ENCODE measurements at places on chromosomes 1 and 21.

DNA sequence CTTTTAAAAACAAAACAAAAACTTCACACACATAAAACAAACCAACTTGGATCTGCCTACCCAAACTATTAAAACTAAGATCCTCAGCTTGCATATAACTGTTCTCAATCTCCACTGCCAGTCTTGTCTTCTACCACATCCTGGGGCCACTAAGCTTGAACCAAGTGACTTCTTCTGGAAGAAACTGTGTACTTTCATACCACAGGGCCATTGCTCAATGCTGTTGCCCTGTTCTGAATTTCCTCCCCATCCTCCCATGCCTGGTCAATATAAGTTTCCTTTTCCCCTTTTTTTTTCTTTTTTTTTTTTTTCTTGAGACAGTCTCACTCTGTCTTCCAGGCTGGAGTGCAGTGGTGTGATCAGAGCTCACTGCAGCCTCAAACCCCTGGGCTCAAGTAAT lies 109.9 kb downstream of the KIAA0319L start:
- no peak for DNase-seq

GRCh38 chr1:22687191-22687590 lies 23.4 kb upstream of the EPHB2 start:
- no peak for DNase-seq

DNA sequence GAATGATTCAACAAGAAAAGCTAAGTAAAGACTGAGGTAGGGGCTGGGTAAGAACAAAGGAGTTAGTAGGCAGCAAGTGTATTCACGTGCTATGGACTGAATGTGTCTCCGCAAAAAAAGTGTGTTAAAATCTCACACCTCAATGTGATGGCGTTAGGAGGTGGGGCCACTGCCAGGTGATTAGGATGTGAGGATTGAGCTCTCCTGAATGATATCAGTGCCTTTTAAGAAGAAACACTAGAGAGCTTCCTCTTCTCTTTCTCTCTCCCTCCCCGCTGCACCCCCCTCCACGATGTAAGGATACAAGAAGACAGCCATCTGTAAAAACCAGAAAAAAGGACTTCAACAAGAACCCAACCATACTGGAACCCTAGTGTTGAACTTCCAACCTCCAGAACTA lies 396.1 kb upstream of the PLXNA2 start:
- DNase-seq, result no peak

DNA sequence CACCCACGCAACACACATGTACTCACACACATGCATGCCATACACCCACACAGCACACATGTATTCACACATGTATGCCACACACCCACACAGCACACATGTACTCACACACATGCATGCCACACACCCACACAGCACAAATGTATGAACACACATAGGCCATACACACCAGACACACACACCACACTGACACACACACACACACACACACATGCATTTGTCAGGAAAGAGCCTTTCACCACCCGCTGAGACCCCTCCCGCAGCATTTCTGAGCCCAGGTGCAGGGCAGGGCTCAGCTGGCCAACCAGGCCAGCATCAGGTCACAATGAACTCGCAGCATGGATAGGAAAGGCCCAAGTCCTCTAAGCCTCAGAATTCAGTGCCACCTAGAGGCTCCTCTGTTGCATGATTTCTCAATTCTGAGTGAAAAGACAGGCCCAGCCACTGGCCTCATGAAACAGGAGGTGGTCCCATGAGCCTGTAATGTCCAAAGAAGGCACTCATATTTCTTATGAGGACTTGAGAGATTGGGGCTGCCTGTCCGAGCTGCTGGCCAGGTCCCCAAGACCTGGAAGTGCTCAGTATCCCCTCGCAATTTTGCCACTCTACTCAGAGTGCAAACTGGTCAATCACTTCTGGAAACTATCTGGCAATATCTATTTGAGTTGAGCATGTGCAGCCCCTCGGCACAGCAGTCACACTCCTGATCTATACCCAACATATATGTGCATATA lies 57.3 kb downstream of the PSMG1 start:
- peak; percentile 70 for DNase-seq

DNA sequence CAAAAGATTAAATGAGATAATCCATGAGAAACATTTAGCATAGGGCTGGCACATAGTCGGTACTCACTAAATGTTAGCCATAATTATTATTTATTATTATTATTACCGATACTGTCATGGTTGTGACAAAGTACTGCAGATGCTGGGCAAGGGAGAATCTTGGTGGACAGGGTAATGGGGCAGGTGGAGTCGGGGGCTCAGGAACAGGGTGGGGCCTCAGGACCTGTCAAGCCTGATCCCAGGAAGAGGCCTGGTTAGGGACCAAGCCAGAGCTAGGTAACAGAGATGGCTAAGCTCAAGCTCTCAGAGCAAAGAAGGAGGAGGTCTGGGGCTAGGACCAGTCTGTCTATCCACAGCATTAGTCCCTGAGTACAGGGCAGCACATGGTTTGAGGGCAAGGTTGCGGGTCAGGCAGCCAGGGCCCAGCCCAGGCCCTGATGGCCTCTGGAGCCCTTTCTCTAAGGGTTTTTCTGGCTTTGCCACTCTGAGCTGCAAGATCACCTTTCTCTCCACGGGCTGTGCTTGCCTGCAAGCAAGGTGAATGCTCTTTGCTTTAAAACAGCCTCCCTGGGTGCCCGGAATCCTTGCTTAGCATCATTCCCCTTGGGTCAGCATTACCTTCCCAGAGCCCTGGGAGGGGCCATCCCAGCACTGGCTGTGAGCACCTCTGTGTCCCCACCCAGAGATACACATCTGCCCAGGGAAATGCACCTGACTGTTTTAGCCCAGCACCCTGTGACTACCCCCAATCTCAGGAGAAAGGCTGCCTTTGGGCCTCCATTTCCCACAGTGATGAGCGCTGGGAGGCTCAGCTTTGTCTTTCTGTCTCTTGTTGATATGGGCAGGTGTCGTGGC lies 572.0 kb downstream of the PTPRU start:
- DNase-seq, result peak; percentile 6

- DNase-seq, result no peak
Observed at GRCh38 chr1:186848509-186849130, 19.9 kb downstream of the PLA2G4A start.

- DNase-seq, result no peak
Observed at GRCh38 chr1:176032040-176032645, 174.9 kb downstream of the COP1 start.

DNA sequence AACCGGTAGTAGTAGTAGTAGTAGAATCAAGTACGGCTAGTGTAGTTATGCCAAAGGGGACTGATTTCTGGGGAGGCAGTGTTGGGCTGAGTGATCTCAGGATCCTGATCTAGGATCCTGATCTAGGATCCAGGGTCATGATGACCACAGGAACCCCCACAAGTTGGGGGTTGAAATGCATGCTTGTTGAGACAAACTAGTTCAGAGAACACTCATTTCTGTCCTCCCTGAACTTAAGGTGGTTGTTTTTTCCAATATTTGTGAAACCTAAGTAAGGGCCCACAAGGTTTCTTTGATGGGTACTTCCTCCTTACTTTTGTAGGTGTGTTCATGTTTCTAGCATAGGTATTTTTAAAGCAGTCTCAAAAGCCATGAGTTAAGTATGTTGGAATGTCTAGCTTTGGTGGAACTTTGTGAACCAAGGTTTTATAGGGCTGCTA lies 33.9 kb upstream of the PDC start:
- DNase-seq, result no peak

DNA sequence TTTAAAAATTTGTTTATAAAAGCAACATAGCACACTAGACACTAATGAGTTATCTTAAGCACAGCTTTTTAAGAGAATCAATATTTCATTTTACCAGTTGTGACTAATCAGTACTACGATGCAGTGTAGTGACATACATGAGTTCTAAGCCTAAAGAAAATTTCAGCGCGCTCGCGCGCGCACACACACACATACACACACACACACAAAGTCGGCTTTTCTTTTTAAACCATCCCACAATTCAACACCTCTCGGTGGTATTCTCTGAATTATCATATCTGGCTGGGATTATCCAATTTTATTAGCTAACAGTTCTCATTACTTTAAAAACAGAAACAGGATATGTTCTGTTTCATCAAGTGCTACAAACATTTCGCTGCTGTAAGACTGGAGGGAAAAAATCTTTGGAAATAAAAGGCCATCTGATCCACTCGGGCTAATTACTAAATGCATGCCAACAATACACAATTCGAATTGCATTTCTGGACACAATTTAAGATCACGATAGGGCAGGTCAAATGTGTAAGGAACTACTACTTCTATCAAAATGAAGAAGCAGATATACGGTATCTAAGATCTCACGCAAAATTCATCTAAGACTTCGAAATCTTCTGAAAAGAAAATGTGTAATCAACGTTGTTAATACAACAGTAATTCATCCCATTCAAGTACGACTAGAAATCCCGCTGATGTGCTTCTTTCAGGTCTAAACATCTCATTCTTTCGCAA lies 1.2 kb downstream of the TUT4 start:
- DNase-seq, result no peak

DNA sequence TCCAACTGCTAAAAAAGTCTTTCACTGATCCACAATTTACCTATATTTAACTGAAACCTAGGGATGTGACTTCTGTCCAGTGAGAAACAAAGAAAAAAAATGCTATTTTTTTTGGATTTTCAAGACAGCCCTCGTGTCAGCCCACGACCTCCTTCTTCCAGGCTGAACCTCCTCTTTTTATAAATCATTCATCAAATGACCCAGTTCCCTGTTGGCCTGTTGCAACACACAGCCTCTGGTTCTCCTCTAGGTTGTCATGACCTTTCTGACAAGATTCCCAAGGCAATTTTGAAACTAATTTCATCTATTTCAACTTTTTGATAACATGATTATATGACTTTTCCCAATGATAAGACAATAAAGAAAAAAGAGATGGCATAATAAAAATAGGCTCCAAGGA lies 74.6 kb downstream of the PGBD5 start:
- DNase-seq, result no peak

GRCh38 chr1:184743062-184743756 lies 11.4 kb downstream of the EDEM3 start:
- no peak for DNase-seq

- DNase-seq, result no peak
Observed at GRCh38 chr1:197916500-197916983, 630 bp upstream of the LHX9 start.

DNA sequence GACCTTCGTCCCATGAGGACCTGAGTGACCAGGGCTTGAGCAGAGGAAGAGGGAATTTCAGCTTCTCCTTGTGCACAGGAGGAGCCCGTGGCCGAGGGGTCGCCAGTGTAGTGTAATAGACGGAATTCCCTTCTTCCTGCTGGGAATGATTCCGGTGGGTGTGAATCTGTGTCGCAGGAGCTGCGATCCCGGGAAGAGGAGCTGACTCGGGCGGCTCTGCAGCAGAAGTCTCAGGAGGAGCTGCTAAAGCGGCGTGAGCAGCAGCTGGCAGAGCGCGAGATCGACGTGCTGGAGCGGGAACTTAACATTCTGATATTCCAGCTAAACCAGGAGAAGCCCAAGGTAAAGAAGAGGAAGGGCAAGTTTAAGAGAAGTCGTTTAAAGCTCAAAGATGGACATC lies 34.4 kb downstream of the MAP3K21 start:
- DNase-seq, result no peak

DNA sequence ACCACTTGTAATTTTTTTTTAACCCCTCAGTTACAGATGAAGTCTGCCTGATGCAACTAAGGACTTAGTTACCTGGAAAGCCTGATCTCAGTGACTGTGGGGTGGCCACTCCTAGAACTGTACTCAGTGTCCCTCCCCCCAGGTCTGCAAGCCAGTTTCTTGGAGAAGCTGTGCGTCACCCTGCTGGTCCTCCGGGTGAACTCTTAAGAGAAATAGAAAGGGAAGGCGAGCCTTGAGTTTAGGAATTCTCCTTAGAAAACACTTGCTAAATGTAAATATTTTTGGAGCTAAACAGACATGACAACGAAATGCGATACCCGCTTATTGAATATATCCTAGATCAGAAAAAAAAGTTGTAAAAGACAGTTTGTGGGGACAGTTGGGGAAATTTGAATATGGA lies 730 bp downstream of the SLC16A4 start:
- DNase-seq, result no peak

DNA sequence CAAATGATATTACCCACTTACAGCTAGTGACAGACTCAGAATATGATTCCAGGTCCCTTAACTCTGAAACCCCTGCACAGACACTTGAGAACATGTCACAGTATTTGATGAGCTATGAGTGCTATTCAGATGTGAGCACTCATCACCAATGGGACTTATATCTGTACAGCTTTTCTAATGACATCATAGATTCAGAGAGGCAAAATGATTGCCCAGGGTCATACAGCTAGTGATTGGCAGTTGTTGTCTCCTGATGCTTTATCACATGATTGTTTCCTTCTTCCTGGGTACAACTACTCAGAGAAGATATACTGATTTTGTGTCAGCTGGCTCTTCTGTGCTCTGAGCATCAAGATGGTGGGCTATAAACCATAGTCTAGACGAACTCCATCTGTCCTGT lies 428.0 kb upstream of the BEND5 start:
- no peak for DNase-seq

- no peak for DNase-seq
Observed at GRCh38 chr1:203695116-203695515, 68.5 kb downstream of the ATP2B4 start.

- peak; percentile 4 for DNase-seq
Observed at GRCh38 chr1:94463765-94464330, 45.7 kb downstream of the ABCD3 start.

DNA sequence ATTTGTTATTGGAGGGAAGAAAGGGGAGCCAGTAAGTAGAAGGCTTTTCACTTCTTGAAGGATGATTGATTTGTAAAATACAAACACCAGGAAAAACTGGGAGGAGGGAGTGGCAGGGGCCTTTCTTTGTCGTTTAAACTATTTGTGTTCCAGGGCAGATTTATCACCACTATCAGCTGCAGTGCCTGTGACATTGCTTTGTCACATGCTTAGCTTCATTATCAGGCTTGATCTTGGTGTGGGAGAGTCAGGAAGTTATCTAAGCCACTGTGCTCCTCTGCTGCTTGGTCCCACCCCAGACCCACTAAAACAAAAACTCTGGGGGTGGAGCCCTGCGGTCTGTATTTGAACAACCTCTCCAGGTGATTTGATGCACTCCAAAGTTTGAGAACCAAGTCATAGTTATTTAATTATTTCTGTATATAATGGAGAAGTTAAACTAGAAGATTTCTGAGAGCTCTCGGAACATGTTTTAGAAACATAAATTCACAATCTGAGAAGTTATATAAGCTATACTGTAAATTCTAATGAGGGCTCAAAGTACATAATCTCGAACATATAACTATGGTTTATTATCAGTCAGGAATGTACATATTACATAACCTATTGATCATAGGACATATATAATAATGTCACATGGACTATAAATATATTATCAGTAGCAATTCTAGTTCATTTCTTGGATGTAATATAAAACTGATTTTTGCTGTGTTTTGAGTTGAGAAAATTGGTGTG lies 87.9 kb downstream of the CDC14A start:
- peak; percentile 35 for DNase-seq
